ENCODE measurements at places on chromosomes 1 and 21. TPM values are rescaled to one million over a fixed set of nuclear protein-coding genes. Genes with fewer than 3 reads are reported as not detected.

The ADORA1 gene
- 7.0 TPM for total RNA-seq

The FCRLB gene
- total RNA-seq = 2.6 TPM

The METTL18 gene
- total RNA-seq = 12.6 TPM

The TSEN15 gene
- 38.3 TPM for total RNA-seq

The PGLYRP4 gene
- 0.07 TPM for total RNA-seq

The RNU1-4 gene
- under 0.01 TPM for total RNA-seq

The LCE1D gene
- total RNA-seq = not detected

The CFAP107 gene
- not detected for total RNA-seq

The CNR2 gene
- not detected for total RNA-seq

The PRDM16 gene
- 5.6 TPM for total RNA-seq

The FAM177B gene
- total RNA-seq = not detected

The KIRREL1 gene
- total RNA-seq = 119 TPM

The NTMT2 gene
- total RNA-seq = not detected

The TMCO4 gene
- total RNA-seq = 13.0 TPM

The KCNJ9 gene
- total RNA-seq = not detected

The NR0B2 gene
- total RNA-seq = not detected

The OXCT2 gene
- 5.9 TPM for total RNA-seq

The ITLN2 gene
- not detected for total RNA-seq

The RPRD2 gene
- total RNA-seq = 12.4 TPM

The OR10J1 gene
- not detected for total RNA-seq

The C1orf56 gene
- total RNA-seq = 3.0 TPM

The VN1R5 gene
- total RNA-seq = not detected

The FOXD2 gene
- 0.21 TPM for total RNA-seq

The RIPPLY3 gene
- total RNA-seq = 0.92 TPM

The KCNJ15 gene
- total RNA-seq = 27.5 TPM

The OR6K3 gene
- total RNA-seq = not detected

The TRIM67 gene
- total RNA-seq = 0.63 TPM

Data from kidney epithelial cell (primary cell).